GF-D8 (cell line): ENCODE measurements at places on chromosomes 4 and X.

GRCh38 chrX:108348525-108348924 is 89.7 kb downstream of the COL4A6 start:
- DNase-seq, result no peak

DNA sequence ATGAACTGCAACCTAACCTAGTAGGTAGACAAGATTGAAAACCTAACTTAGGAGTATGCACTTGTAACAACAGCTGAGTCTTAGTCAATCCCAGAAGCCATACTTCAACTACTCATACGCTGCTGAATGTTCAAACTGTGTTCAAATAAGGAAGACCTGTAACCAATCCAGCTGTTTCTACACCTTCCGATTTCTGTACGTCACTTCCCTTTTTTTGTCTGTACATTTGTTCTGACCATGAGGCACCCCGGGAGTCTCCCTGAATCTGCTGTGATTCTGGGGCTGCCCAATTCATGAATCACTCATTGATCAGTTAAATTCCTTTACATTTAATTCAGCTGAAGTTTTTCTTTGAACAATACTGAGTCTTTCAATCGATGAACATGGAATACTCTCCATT is 89.5 kb downstream of the BMP3 start:
- DNase-seq, result no peak

- DNase-seq, result no peak
Measured at GRCh38 chrX:153848325-153848724, 18.0 kb upstream of the PDZD4 start.

DNA sequence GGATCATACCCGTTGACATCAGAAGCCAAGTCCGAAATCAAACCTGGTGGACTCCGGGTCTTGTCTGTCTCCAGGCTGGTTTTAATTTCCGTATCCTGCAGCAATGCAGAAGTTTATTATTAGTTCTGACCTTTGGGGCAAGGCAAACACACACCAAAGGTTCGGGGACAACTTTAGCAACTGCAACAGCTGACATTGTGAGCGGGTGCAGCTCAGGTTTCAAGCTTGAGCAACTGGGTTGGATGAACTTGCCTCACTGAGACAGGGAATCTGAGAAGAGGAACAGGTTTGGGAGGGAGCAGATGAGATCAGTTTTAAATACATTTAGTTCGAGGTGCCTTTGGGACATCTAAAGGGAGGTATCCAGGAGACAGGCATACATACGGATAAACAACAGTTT is 110.7 kb downstream of the GNL3L start:
- DNase-seq, result no peak

- DNase-seq, result no peak
Measured at GRCh38 chr4:55395218-55395528, 584 bp upstream of the TMEM165 start.
